NCI-H345 (cell line): ENCODE measurements at places on chromosomes 12 and 14.

GRCh38 chr12:100793182-100793581 is 1.4 kb upstream of the ANO4 start:
- no peak for DNase-seq

DNA sequence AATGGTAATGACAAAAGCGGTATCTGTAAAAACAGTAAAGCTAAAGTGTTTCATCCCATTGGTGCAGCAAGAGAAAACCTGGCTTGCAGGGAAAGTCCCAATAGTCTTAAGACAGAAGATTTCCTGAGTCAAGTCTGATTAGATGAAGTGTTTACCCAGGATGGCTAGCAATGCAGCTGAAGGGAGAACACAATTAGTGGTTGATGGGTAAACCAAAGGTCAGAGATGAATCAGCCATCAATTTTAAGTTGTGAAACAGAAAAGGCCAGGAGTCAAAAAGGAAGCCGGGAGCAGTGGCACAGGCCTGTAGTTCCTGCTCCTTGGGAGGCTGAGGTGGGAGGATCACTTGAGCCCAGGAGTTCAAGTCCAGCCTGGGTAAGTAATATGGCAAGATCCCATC is 52.6 kb downstream of the SEC23A start:
- DNase-seq = no peak

DNA sequence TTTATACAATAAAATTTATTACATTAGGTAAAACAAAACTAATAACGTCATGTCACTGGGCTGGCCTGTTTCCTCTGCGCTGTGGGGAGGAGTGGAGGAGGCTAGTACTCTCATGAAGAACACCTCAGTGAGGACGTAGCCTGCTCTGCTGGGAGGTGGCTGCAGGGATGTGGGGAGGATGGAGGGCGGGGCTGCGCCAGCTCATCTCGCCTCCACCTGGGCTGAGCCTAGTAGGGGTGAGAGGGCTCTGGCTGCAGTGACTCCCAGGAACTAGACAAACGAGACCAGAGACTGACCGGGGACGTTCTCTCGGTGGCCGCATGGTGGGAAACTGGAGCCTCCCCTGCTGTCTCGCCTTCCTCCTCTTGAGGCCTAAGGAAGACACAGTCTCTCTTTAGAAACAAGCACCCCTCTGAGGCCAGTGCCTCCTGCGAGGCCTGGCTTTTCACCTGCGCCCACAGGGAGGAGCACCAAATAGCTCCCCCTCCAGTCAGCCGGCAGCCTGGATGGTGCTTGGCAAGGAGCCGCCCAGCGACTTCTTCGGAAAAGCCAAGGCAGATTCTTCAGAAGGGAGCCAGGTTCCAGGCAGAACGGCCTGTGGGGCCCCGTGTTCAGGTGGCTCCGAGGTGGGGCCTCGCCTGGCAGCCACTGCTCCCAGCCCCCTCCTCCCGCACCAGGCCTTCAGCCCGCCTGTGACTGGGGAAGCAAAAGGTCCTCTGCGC is 62.4 kb downstream of the PLEKHG3 start:
- no peak for DNase-seq

- DNase-seq = peak; percentile 77
Observed at GRCh38 chr12:14601692-14602478, 34.2 kb upstream of the PLBD1 start.

DNA sequence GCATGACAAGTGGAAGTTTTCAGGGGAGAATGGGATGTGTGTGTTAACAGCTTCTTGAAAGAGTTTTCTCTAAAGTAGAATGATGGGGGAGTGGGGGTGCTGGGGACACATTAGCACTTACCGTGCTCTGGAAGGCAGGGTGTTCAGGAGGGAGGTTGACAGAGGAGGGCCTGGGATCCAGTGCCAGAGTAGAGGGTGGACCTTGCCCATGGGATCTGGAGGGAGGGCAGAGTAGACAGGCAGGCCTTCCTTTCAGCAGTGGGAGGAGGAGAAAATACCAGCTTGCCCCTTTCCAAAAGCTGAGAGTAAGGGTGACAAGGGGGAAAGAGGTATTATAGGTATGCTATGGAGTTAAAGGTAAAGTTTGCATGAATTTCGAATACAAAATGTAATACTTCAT is 40.1 kb downstream of the TRAF3 start:
- no peak for DNase-seq

- no peak for DNase-seq
Observed at GRCh38 chr12:70196811-70197281, 46.4 kb upstream of the CNOT2 start.

- no peak for DNase-seq
Observed at GRCh38 chr12:125549836-125550235, 484.6 kb downstream of the AACS start.

GRCh38 chr12:20445687-20446086 is 77.3 kb downstream of the PDE3A start:
- DNase-seq = no peak

GRCh38 chr12:13033476-13033875 is 10.7 kb upstream of the FAM234B start:
- DNase-seq = no peak

GRCh38 chr12:124036657-124037109 is 63.7 kb downstream of the ZNF664 start:
- DNase-seq = peak; percentile 26

DNA sequence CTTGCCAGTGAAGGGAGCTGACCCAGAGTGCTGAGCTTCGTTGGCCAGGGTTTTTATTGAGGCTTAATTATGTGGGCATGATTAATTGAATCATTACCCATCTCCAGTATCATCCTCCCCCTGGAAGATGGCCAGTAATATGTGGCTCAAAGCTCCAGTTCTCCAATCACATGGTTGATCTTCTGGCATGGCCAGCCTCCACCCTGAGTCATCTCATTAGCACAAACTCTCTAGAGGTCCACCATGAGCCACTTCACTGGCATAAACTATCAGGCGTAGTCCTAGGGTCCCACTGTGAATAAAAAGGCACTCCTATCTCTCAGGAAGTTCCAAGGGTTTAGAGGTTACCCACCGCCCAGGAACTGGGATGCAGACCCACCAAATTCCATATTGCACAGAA is 135.0 kb downstream of the ANO6 start:
- DNase-seq = no peak

- no peak for DNase-seq
Observed at GRCh38 chr12:133264173-133264572, 28.5 kb upstream of the ANHX start.

- DNase-seq = no peak
Observed at GRCh38 chr14:58746261-58746660, 108.5 kb downstream of the DACT1 start.

DNA sequence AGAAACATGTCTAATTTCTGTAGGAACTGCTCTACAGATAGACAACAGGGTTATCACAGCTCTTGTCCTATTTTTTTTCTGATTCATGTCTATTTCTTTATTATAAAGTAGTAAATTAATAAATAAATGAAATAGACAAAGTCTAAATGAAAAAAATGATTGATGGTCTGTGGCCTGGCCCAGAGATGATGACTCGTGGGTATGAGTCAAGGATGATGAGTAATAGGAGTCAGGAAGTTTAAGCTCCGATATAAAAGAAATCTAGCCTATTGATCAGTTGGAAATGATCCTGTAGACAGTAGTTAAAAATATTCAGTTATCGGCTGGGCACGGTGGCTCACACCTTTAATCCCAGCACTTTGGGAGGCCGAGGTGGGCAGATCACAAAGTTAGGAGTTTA is 90.6 kb upstream of the RTL1 start:
- no peak for DNase-seq

- no peak for DNase-seq
Observed at GRCh38 chr12:110694330-110694901, 5.5 kb upstream of the HVCN1 start.

DNA sequence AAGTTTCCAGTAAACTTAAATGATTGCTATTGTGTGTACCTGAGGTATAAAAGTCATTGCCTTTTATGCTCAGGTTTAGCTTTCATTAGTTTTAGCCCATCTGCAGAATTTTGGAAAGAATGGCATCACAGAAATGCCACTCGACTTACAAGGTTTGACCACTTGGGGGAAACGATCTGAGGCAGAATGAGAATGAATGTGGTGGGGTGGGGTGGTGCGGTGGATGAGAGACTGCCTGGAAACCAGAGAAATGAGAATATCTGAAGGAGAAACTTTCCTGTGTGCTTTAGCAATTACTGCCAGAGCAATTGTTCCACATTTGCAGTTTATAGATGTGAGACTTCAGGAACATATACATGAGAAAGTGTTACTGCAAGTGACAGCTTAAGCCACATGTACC is 225.4 kb upstream of the PDE3A start:
- no peak for DNase-seq

GRCh38 chr12:76556368-76556767 is 3.2 kb downstream of the OSBPL8 start:
- no peak for DNase-seq

GRCh38 chr12:121167232-121167820 is 34.6 kb downstream of the P2RX7 start:
- DNase-seq = no peak

DNA sequence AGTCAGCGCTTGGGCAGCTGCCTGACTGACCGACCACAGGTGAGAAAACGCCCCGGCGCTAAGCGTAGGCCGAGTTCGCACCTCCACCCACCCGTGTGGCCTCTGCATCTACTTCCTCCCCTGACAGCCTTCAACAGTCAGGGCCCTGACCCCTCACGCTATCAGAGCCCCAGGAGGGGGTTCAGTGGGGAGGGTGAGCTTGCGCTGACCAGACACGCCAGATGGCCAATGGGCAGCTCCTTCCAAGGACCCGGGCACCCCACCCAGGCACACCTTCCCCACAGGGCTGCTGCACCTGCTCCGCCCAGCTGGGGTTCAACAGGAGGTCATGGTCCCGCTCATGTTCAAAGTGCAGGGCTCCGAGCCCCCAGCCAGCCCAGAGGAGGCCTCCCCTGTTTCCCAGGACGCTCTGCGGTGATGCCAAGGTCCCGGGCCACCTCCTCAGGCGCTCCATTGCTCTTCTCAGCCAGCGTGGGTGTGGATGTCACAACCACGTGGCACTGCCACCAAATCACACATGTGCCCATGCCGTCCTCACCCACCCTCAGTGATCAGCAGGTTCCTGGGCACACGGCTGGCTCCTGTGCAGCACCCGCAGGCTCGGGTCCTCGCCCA is 48.7 kb upstream of the BCL11B start:
- DNase-seq = no peak

GRCh38 chr14:23093991-23094665 is 808 bp downstream of the ACIN1 start:
- DNase-seq = no peak

DNA sequence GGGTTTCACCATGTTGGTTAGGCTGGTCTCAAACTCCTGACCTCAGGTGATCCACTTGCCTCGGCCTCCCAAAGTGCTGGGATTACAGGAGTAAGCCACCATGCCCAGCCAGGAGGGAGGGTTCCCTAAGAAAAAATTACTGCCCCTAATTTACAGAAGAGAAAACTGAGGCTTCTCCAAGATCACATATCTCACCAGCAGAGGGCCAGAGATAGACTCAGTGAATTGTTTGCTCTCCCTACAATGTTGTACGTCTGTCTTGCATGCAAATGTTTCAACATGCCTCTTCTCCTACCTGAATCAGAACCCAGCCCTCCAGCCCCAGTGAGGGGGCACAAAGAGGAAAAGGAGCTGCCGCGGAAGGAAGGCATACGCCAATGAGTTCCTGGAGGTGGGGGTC is 48.3 kb upstream of the TMEM263 start:
- no peak for DNase-seq

DNA sequence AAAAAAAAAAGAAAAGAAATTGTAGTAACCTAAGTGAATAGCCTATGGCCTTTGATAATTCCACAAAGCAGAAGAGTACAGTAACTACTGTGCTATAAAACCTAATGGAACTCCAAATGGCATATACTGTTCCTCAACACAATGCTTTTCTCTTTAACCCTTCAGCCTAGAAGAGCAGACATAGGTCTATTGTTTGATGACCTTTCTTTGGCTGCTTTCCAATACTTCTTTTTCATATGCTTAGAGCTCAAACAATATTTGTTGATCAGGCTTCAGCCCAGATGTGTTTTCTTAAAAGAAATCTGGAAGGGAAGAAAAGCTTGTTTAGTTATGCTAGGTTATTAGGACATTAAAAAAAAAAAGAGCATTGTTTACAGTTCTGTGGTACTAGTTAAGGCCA is 116.4 kb downstream of the NTN4 start:
- DNase-seq = peak; percentile 83

DNA sequence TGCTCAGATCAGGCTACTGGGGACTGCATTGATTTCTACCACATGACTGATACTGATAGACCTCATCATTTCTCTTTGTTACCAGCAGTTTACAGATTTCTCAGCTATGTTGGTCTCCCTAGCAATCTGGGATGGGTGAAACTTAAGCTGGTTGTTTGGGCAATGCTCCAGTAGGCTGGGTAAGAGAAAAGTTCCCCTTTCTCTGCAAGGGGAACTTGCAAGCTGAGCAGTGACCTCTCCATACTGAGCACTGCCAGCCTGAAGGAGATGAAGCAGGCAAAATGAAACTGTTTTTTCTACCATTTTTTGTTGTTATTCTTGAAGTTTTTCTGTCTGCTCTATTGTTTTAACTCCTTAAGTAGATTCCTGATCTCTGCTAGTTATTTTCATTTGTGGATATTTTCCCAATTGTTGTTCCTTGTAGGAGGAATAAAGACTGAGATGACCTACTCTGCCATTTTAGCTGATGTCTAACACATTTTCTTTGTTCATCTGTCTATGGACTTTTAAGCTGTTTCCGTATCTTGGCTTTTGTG is 1.3 kb upstream of the OR4M1 start:
- no peak for DNase-seq

- peak; percentile 28 for DNase-seq
Observed at GRCh38 chr14:101561897-101562490, 699 bp downstream of the DIO3 start.

DNA sequence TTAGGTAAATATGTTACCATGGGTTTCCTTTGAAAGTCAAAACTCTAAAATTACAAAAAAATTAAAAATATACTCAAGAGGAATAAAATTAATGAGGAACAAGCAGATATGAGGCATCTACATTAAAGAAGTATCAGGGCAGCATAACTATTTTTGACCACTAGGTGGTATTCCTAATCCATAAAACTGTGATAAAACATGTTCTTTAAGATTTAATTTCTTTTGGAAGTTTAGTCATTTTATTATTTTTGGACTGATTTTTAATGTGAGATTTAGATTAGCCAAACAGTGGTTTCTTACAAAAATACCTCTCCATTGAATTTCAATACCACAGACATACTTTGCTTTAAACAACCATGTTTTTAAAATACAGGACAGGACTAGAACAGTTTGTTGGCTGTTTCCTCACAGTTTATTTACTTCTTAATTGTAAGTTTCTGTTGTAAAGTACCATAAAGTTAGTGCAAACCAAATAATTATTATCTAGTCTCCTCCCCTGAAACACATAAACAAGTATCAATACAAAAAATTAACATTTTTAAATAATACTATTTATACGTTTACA is 49.8 kb downstream of the NTS start:
- DNase-seq = peak; percentile 1
